ENCODE measurements at places on chromosomes 4 and X.

DNA sequence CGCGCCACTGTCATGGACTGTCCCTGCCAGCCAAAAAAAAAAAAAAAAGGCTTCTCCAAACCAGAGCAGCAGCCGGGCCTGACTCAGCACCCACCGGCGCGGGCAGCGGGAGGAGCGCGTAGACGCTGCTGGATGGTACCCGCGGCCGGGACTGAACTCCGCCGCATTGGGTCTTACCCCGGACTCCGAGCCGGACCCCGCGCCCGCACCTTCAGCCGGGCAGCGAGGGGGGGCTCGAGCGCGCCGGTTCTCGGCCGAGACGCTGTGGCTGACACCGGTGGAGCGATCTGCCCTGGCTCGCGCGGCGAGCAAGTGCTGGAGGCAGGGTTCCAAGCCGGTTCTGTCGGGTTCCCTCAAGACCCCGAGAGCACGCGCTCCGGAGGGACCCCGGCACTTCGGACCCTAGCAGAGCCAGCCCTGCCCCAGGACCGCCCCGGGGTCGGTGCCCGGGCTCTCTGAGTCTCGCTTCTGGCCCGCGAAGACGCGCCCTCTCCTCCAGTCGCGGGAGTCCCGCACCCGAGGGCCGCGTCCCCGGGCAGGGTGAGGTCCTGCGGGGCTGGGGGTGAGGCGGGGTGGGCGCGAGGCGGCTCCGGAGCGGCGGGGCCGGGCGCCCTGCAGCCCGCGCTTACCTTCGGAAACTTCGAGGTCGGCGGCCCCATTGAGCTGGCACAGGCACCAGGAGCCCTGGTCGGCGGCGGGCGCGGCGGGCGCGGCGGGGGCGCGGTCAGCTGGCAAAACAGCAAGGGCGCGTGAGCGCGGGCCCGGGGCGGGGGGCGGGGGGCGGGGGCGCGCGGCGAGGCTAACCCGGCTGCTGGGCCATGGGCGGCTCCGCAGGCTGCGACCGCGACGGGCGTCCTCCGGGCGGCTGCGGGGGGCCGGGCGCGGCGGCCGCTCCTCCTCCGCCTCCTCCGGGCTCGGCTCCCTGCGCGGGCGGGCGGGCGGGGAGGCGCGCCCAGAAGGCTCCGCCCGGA lies 11.8 kb upstream of the MAN2B2 start:
- no peak for DNase-seq

GRCh38 chr4:54065282-54066087 lies 1.1 kb upstream of the CHIC2 start:
- DNase-seq: no peak

- no peak for DNase-seq
Observed at GRCh38 chrX:16765594-16765993, 20.7 kb upstream of the TXLNG start.

GRCh38 chr4:152610131-152610530 lies 69.7 kb downstream of the TMEM154 start:
- DNase-seq: no peak

DNA sequence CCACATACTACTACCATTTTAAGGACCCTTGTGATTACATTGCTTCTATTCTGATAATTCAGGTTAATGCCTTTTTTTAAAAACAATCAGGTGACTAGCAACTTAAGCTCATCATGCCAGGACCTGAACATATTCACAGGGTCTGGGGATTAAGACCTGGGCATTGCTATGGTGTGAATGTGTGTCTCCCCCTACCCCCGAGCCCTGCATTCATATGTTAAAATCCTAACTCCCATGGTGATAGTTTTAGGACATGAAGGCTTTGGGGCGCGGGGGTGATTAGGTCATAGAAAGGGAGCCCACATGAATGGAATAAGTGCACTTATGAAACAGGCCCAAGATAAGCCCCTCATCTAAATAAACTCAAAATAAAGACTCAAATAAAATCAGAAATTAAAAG lies 734.4 kb upstream of the PABPC4L start:
- no peak for DNase-seq

GRCh38 chrX:134727363-134727762 lies 69.1 kb upstream of the PLAC1 start:
- DNase-seq: no peak

DNA sequence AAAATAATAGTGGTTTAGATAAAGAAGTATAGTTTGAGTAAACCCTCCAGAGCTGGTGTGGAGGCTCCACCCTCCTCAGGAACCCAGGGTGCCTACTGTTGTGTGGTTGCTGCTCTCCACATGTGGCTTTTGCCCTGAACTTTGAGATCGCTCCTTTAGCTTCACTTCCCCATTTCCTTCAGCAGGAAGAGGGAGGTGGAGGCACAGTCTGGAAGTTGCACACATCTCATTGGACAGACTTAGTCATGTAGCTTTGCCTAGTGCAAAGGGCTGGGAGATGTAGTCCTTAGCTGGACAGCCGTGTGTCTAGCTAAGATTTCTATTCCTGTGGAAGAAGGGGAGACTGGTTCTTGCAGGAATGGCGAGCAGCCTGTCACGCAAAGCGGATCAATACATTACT lies 37.9 kb downstream of the RGS12 start:
- DNase-seq: no peak

DNA sequence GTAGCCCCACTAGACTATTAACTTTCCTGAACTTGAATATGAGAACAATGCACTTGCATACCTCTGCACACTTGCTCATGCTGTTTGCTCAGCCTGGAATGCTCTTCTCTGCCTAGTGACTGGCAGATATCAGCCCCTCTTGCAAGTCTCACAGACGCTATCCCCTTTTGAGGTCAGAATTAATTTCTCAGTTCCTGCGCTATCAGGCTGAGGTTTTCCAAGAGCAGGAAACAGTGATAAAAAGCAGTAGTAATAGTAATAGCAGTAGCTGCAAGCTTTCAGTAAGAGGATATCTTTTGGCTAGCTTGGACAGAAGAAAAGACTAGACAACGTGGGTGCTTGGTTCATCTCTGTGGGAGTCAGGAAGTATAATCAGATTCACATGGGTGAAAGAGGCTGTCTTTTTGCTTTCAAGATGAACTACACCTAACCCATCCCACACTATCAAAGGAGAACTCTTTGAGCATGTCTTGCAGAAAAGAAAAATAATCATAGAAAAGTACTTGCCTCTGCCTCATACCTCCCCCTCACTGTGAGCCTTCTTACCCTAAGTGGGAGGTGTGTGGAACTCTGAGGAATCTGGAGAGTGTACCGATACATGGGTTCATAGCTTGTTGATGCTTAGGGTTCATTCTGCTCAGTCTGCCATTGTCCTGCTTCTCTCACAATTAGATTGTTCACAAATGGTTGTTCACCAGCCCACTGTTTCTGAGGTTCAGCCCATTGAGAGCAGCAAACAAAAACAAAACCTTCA lies 11.3 kb upstream of the DRP2 start:
- no peak for DNase-seq

- peak; percentile 36 for DNase-seq
Observed at GRCh38 chr4:104966349-104967033, 180.2 kb upstream of the TET2 start.

GRCh38 chr4:11565213-11565612 lies 136.5 kb upstream of the HS3ST1 start:
- DNase-seq: no peak

DNA sequence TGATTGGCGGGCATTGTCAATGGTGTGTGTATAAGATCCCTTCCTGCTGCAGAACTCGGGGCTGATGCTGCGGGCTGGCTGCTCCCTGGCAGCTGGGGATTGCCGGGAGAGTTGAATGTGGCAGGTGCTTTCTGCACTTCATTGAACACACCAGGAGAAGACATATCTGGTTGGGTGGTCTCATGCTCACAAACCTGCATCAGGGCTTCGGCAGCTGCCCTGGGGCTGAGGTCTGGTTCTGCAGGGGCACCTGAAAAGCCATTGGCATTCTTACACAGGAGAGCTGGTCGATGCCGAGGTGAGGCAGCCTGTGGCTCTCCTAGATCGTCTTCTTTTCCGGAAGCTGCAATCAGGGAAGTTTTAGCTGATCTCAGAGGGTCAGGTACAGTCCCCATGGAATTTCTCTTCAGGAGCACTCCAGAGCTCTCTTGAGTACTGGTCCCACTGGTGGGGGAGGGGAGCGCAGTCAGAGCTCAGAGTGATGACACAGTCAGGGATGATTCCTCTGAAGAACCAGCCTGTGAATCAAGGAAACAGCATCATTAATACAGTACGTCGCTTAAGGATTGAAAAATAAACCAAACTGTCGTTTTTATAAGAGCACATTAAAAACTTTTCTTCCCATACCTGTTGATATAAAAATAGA lies 57.8 kb downstream of the GPRIN3 start:
- DNase-seq: no peak

DNA sequence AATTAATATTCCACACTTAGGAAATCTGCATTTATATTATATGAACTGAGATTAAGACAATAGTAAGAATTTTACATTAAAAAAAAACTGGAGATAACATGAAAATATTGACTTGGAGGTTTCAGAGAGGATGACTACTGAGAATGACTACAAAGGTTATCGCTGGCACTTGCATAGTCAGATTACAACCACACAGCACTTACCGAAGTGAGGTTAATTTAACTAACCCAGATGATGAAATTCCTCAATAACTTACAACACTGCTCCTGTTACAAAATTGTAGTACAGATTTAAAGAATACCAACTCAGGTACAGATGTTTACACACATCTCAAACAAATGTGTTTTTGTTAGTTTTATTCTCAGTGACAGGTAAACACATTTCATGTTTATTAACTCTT lies 283.5 kb downstream of the CAMK2D start:
- no peak for DNase-seq

GRCh38 chrX:136030303-136031191 lies 45.3 kb downstream of the SLC9A6 start:
- DNase-seq: no peak

DNA sequence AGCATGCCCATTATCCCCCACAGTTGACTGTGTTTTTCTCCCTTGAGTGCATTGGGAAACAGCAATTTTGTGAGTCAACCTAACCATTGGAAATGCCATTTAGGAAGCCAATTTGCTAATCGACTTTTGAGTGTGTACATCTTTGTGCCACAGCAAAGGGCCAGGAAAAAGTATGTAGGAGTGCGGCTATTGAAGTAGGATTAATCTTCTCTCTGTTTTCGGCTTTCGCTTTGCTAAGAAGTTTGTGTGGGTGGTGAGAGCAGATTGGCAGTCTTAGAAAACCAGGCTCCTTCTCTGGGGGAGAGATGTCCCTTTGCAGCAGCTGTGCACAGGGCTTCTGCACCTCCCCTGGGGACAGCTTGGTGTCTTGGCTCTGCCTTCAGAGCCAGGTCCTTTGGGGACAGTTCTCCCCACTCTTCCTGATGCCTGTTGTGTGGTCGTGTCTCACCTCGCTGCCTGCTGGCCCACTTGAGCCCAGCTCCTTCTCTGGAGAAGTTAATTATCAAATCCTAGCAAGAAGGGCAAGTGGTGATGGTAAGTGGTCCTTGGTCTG lies 74.5 kb downstream of the GEMIN8 start:
- DNase-seq: no peak

- no peak for DNase-seq
Observed at GRCh38 chrX:47518144-47518543, 35.1 kb upstream of the ZNF41 start.

- DNase-seq: no peak
Observed at GRCh38 chrX:132486599-132487178, 2.1 kb downstream of the MBNL3 start.

DNA sequence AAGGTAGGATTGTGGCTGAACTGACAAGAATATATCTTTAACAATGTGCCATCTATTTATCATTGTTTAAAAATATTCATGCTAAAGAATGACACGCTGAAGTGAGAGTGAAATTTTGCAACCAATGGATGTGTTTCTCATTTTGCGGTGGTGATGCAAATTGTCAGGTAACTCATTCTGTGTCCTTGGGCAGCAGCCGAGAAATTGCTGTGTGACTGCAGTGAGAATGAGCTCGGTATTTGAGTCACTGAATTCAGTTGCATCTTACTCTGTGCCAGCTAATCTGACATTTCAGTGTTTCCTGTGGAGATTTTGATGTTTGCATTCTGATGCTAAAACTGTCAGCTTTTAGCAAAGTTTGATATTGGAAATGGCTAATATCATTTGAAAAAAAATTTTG lies 28.1 kb downstream of the MCUB start:
- DNase-seq: peak; percentile 59

DNA sequence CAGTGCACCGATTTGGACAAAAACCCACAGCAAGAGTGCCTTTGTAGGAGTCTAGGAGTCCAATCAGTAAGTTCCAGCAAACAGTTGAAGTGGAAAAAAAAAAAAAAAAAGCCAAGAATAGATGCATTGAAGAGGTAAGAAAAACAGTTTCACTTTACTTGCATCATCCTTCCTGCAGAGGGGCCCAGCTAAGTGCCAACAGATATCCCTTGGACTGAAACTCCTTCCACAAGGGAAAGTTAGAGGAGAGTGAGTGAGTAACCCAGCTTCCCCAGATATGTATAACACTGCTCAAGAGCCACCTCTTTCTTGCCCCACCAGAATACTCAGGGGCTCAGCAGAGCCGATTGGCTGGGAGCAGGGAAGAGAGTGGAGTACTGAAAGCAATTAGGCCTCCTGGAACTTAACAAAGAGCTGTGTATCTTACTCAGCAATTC lies 617.7 kb upstream of the SMIM31 start:
- no peak for DNase-seq

DNA sequence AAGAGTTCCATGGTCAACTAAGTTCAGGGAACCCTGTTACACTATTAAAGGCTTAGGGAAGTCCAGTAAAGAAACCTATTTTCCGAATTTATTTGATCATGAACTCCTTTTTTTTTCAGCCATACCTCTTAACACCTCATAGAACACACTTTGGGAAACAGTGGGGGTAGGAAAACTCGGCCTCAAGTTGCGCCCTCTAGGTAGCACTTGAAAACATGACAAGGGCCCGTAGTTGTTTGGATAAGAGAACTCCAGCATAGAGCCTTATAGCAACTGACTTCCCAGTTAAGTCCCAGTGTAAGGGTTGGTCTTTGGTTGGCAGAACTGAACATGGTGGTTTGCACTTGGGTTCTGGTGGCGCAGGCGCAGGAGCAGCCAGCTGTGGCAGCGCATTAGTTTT lies 14.4 kb downstream of the OGT start:
- no peak for DNase-seq
